ENCODE measurements at places on chromosomes 12 and 14.

DNA sequence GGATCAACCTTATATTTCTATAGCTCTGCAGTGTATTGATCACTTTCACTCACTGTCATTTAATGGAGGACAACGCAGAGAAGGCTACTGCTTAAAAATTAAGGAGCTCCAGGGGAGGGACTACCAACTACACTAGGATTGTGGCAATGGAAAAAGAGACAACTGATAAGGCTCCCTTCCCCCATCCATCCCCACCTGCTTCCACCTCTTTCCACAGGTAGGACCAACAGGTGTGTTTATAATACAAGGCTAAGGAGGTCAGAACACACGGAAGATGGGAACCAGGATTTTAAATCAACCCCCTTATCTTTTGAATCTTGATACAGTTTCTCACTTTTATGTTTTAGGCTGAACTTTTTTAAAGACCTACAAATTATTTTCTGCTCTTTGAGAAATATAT, 90.8 kb downstream of the STAB2 start:
- DNase-seq, result no peak

DNA sequence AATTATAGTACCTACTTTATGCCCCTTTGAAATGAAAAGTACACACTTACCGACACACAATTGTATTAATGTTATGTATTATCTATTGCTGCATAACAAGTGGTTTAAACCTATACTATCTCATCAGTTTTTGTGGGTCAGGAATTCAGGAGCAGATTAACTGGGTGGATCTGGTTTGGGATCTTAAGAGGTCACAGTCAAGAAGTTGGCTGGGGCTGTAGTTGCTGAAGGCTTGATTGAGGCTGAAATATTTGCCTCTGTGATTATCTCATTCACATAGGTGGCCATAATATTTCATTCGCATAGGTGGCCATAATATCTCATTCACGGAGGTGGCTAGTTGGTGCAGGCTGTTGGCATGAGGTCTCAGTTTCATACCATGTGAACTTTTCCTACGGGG, 5.7 kb downstream of the METTL25 start:
- no peak for DNase-seq

- DNase-seq, result no peak
Measured at GRCh38 chr12:51071663-51072062, 11.7 kb downstream of the CSRNP2 start.

DNA sequence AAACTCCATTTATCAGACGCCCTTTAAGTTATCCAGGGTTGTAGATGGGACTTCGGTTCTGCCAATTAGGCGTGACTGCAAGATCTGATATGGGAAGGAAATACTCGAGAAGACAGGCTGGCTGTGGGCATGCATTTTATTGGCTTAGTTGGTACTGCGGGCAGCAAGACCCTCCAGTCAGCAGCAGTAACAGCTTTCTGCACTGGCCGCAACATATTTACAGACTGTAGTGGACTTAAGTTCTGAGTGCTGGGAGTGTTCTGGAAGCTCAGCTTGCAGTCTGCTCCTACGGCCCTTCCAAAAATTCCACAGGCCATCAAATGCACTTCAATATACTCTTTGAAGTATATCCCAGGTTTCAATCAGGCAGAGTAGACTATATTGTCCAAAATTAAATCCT, 21.1 kb downstream of the KITLG start:
- no peak for DNase-seq

DNA sequence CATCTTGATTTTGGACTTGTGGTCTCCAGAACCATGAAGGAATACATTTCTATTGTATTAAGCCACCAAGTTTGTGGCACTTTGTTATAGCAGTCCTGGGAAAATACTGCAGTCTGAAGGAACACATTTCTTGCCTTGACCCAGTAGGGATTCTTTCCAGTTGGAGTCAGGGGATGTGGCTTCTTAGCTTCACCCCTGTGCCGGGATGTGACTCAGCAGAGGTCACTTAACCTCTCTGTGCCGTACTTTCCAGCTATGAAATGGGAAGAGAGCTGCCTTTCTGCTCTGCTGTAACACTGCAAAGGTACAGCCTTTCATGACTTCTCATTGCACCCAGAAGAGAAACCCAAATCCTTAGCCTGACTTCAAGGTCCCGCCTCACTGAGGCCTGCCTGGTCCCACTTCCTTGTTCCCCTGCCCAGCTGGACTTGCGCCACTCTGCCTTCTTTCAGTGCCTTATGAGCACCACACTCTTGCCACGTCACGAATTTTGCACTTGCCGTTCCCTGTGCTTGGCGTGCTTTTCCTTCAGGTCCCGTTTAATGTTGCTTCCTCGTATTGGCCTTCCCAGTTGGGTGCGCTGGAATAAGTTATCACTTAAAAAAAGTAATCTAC, 24.2 kb downstream of the CHST11 start:
- peak; percentile 91 for DNase-seq

- DNase-seq, result no peak
Measured at GRCh38 chr12:45637706-45638105, 91.8 kb upstream of the ARID2 start.

DNA sequence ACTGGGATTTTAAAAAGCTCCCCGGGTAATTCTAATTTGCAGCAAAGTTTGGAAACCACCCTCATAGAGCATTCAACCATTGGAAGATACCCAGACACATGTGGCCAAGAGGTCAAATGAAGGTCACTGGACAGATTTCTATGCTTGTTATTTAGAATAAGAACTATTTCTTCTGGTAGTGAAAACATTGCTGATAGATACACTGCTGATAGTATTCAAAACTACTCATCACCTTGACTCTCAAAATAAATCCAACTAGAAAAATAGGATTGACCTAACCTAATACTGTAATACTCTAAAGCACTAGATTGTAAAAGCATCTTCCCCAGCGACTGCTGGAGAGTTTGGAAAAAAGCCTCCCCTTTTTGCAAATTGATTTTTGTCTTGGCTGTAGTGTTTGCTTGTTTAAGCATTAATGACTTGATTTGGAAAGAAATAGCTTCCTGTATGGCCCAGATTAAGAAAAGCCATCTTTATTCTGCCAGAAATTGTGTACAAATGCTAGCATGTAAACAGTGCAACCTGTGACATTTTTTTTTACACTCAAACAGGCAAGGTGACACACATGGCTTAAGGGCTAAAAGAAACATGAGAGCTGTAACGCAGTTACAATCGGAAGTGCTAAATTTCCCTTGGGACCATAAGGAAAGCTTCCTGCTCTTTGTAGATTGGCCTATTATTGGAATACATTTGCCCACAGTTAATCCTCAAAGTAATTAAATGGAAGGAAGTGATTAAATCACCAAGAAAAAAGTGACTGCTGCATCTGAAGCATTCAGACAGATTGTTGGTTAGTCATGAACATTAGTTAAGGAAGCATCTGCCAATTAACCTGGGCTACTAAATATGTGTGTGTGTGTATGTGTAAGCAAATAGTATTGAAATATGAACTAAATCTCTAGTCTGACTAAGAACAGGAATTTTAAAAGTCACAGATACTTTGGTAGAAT, 356.5 kb upstream of the ATP2B1 start:
- no peak for DNase-seq

Measured in suppressor macrophage (primary cell).